ENCODE measurements at places on chromosomes 6 and 20. TPM values are rescaled to one million over a fixed set of nuclear protein-coding genes. Genes with fewer than 3 reads are reported as not detected.

GRCh38 chr6:103784117-103784516 lies 1075.6 kb downstream of the HACE1 start:
- no peak for DNase-seq

DNA sequence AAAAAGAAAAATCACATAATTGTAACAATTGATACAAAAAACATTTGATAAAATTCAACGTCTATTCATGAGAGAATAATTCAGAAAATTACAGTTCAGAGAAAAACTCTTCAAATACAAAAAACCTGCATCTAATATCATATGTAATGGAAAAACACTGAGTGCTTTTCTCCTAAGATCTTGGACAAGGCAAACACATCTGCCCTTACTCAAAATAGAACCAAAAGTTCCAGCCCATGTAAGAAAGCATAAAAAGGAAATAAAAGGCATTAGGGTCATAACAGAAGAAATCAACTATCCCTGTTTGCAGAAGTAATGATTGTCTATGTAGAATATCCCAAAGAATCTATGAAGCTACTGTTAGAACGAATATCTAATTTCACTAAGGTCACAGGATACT lies 721.4 kb downstream of the RFPL4B start:
- DNase-seq: no peak

- no peak for DNase-seq
These were observed 24.6 kb downstream of the TBXT start for GRCh38 chr6:166143011-166143410.

DNA sequence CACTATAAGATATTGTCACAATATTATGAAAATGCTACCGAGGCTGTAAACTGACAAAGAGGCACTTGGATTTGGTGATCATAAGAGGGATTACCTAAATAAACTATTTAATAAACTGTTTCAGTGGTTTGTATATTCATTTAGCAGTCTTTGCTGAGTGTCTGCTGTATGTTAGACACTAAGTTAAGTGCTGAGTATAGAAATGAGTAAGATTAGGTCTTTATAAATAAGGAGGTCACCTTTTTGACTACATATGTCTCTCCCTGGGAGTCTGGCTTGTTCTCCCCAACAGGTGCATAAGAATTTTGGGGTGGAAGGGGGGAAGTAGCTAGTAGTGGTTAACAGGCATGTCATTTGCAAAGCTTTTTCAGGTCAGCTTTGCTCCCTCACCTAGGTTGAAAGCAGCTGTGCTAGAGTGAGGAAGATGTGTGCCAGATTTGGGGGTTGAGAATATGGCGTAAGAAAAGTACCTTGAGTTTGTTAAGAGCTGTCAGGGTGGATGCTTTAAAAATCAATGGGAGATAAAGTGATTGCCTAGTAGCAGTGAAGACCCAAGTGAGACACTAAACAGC lies 246.3 kb downstream of the ZFAND3 start:
- DNase-seq: no peak

Gene PRDM13
- total RNA-seq: not detected

Gene HLA-DQB2
- total RNA-seq: not detected

GRCh38 chr20:13852306-13852705 lies 67.5 kb downstream of the NDUFAF5 start:
- no peak for DNase-seq

Gene MAP3K7
- total RNA-seq: 27.6 TPM

DNA sequence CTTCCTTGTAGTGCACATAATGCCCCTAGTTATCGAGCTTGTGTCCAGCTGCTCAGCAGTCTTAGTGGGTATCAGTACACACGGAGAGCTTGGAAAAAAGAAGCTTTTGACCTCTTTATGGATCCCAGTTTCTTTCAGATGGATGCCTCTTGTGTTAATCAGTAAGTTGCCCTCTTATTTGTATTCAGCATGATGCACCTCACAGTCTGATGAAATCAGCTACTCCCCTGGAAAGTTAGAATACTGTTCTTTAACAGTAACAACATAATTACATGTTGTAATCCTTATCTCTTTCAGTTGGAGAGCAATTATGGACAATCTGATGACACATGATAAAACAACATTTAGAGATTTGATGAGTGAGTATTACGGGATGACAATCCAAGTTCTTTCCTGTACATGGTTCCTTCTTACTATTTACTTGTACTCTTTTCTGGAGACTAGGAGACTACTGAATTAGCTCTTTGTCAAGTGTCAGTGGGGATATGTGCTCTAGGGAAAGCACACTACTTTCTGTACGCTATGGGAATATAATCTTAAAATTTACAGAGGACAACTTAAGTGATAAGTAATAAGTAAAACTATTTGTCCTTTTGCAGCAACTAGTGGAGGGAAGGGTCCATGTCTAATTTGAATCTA lies 39.1 kb downstream of the PGM3 start:
- DNase-seq: no peak

DNA sequence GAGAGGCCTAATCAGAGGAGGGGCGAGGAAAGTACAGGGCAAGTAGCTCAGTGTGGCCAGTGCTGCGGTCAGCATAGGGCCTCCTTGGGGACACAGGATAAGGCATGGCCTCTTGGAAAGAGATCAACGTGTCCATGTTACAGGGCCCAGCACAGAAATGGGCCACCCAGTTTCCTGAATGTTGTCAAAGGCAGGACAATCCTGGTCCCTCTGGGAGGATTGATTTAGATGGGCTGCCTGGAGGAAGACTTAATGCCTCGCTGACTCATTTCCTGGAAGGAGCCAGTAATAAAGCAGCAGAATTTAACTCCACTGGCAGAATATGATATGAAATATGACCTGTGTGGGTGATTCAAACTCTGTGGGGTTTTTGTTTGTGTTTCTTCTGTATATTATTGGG lies 16.6 kb downstream of the DDO start:
- peak; percentile 54 for DNase-seq

DNA sequence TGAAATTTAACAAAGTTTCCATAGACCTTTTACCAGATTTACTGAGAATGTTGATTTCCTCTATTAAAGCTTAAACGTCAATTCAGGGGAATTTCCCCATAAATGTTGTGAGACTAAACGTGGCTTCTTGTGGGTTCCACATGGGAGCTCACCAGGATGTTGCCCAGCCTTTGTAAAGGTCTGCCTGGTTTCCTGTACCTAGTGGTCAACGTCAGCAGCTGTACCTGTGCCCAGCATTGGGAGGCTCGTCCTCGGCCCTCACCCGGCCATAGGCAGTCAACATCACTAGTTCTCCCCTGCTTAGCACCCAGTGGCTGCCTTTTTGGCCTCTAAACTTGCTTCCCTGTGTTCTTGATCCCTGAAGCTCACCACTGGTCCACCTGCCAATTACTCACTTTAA lies 22.1 kb upstream of the CD83 start:
- no peak for DNase-seq

DNA sequence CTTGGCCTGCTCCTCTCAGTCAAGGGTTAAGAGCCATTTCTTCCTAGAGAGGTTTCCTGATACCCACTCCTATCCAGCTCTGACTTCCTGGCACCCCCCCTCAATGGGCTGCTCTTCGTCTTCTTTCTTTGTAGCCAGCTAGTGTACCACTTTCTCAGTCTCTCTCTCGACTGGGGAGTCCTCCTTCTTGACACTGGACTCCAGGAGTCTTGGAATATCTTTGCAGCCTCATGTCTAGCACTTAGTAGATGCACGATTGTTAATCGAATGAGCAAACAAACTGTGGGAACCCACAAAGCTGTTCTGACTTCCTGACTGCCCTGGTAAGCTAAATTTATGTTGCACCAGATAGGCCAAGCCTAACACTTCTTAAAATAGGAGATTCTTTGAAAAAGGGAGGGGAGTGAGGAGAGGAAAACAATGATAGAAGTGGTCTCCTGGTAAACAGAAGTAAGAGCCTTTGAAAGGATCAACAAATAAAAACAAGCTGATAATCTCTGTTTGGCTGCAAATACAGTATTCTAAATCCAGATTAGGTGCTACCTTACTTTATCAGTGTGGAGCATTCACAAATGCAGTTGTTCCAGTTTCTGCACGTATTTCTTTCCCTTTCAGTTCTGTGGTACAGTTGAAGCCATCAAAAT lies 160.1 kb upstream of the CITED2 start:
- DNase-seq: no peak

Gene CPXM1
- total RNA-seq: not detected

DNA sequence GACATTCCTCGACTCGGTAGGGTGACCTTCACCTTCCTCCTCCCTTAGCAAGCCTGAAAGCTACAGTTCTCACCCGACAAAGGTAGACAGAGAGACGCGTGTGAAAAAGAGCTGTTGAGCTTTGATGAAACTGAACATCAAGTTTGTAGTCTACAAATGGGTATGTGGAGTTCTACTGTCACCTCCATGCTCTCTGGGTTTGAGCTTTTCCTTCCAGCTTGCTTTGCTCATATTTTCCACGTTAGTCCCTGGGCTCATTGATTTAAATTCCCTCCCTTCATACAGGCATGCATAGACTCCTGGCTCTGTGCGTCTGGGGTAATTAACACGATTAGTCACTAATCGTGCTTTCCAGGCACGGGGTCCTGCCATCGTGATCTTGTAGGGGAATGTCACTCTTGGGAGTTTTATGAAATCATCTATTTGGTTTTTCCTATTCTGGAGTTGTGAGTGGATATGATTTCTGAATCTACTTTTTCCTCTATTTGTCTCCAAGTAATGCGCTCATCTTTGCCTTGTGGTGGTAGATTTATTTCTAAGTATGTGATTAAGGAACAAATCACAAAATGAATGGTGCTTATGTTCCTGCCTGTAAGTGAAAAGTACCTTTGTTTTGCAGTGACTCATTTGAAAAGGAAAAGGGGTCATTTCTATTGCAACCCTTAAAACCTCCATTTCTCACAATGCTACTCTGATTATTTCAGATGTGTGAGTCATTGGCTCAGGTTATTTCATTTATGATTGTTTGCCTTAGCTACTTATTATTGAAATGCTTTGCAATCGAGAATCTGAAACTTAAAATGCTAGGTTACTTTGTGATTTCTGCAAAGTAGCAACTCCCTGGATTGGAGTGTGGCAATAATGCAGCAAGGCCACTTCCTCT lies 154.6 kb downstream of the ZDHHC14 start:
- DNase-seq: peak; percentile 90

DNA sequence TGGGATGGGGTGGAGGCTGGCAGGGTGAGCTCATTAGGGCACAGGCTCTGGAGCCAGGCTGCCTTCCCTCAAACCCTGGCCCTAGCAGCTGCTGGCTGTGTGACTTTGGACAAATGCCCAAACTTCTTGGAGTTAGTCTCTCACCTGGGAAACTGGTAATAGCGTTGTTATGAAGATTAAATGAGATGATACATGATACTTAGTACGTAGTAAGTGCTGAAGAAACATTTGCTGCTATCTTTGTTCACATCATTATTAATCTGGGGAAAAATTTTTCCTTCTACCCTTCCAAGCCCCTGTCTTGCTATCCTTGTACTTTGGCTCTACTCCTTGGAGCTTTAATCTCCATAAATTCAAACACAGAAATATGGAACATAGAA lies 22.3 kb upstream of the PPARD start:
- no peak for DNase-seq

GRCh38 chr20:63347081-63347741 lies 13.9 kb downstream of the CHRNA4 start:
- no peak for DNase-seq

- peak; percentile 80 for DNase-seq
These were observed 150.2 kb downstream of the LRFN2 start for GRCh38 chr6:40436685-40437604.

Gene ENPP3
- total RNA-seq: not detected

Gene CALHM4
- under 0.01 TPM for total RNA-seq

Gene TOX2
- not detected for total RNA-seq

Gene CAP2
- total RNA-seq: 2.1 TPM

- no peak for DNase-seq
These were observed 518.3 kb upstream of the ZNF337 start for GRCh38 chr20:26214991-26215390.

GRCh38 chr6:139904568-139904967 lies 530.1 kb upstream of the CITED2 start:
- DNase-seq: no peak

Gene RIMS4
- total RNA-seq: not detected

Gene SPO11
- not detected for total RNA-seq

GRCh38 chr20:36384022-36384619 lies 78.0 kb downstream of the DLGAP4 start:
- DNase-seq: peak; percentile 17

Gene TGM2
- total RNA-seq: 5.5 TPM

DNA sequence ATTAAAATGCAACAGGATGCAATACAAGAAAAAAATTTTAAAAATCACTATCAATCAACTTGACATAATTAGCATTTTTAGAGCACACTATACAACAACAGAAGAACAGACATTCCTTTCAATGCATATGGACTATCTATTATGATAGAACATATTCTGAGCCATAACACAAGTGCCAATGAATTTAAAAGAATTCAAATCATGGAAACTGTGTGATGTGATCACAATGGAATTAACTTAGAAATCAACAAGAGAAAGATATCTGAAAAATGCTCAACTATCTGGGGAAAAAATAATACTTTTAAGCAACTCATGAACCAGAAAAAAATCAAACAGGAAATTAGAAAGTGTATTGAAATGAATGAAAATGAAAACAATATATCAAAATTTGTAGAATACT lies 106.3 kb downstream of the ADTRP start:
- DNase-seq: no peak

- DNase-seq: no peak
These were observed 62.0 kb upstream of the PHACTR2 start for GRCh38 chr6:143615785-143616184.

- peak; percentile 54 for DNase-seq
These were observed 47.2 kb downstream of the RGS17 start for GRCh38 chr6:153083869-153084268.

- DNase-seq: no peak
These were observed 3.6 kb upstream of the EPPIN start for GRCh38 chr20:45550765-45551164.

- DNase-seq: no peak
These were observed 39.6 kb downstream of the JAG1 start for GRCh38 chr20:10634211-10634610.

DNA sequence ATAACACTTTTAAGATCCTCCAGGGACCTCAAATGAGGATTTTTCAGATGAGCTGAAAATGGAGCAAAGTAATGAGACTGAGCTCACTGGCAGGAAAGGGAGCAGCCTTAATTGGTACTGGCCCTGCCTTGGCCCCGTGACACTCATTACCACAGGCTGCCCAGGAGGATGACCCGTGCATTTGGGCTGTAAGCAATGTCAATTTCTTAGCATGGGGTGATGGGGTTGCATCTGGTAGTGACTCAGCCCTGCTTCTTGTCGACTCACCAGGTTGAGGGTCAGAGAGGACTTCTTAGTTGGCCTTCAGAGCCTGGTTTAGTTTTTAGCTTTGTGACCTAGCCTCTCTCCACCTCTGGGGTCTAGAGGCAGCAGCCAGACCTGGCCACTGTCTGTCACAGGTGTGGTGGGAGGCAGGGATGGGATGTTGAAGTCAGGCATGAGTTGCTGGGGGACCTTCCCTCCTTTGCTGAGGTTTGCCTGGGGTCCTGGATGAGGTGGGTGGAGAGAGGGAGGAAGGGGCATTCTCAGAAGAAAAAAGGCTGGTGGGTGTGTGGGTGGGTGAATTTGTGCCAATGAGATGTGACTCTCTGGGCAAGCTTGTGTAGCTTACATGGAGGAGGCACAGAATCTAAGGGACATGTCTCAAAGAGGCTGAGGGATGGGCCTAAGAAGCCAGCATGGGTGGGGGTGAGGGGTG lies 25.9 kb upstream of the EPB41L1 start:
- DNase-seq: peak; percentile 41

- DNase-seq: peak; percentile 85
These were observed 81.6 kb downstream of the C6orf118 start for GRCh38 chr6:165227644-165228329.

All from bronchial epithelial cell (primary cell).